ENCODE measurements at places on chromosomes 7 and 10.

DNA sequence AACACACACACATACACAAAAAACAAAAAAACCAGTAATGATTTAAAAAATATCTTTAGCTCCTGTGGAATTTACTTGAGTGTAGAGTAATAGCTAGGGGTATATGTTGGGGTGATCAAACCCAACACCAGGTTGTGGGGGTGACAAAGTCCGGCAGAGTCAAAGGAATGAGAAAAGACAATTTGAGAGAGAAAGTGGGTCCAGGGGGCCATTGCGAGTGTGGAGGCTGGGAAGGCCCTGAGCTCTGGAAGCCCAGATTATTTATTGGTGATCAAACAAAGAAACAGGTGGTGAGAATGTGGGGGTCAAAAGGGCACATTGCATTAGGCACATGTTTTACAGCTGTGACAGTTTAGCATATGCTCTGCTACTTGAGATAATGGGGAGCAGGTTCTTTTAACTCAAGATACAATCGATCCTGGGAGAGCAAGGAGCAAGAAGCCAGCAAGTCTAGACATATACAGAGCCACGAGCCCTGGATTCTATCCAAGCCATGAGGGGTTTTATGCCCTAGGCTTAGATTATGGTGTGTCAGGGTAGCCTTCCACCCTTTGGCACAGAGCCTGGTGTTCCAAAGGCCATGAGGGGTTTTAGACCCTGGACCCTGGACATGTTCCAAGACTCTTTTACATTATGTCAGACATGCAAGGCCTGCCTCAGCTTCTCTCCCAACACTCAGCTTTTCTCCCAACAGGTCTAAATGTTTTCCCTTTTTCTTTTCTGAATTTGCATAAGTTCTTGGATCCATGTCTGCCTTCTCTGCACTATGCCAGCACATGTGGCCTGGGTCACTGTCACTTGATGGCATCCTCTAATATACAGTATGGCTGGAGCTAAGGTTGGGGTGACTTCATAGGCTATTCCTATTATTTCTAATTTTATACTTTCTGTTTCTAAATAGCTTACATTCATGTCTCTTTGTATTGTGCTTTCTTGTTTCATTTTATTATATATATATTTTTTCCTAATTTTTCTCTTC is 48.6 kb upstream of the MKI67 start:
- no peak for DNase-seq

DNA sequence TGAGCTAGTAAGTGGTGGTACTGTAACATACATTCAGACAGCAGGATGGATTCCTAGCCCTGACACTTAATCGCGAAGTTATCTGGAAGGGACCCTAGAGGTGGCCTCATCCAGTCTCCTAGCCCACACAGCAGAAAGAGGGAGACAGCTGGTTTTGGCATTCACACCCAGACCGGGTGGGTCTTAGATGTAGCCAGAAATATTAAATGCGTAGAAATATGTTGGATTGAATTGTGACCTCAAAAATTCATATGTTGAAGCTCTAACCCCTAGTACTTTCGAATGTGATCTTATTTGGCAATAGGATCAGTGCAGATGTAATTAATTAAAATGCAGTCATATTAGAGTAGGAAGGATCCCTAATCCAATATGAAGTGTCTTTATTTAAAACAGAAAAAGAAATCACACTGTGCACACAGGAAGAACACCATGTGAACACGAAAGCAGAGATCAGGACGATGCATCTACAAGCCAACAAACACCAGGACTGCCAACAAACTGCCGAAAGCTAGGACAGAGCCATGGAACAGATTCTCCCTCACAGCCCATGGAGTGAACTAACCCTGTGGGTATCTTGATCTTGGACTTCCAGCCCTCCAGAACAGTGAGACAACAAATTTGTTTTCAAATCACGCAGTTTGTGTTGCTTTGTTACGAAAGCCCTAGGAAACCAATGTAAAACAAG is 2.9 kb upstream of the XPNPEP1 start:
- DNase-seq: no peak

- DNase-seq: no peak
Measured at GRCh38 chr10:29714096-29714874, 79.5 kb upstream of the SVIL start.

DNA sequence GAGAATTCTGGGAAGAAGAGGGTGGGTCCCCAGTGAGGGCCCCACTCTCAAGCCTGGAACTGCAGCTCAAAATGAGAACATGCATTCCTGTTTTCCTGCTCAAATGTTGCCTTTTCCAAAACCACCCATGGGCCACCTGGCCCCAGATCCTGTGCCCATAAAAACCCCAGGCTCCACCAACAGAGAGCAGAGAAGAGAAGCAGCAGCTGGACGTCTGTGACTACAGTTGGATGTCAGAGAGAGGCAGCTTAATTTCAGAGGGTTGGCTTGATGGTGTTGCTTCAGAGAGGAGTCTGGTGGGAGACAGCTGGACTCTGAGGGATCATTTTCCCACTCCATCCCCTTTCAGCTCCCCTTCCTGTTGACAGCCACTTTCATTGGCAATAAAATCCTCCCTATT is 256.4 kb downstream of the FZD1 start:
- DNase-seq: no peak

- no peak for DNase-seq
Measured at GRCh38 chr7:17682586-17682985, 257.7 kb downstream of the SNX13 start.

DNA sequence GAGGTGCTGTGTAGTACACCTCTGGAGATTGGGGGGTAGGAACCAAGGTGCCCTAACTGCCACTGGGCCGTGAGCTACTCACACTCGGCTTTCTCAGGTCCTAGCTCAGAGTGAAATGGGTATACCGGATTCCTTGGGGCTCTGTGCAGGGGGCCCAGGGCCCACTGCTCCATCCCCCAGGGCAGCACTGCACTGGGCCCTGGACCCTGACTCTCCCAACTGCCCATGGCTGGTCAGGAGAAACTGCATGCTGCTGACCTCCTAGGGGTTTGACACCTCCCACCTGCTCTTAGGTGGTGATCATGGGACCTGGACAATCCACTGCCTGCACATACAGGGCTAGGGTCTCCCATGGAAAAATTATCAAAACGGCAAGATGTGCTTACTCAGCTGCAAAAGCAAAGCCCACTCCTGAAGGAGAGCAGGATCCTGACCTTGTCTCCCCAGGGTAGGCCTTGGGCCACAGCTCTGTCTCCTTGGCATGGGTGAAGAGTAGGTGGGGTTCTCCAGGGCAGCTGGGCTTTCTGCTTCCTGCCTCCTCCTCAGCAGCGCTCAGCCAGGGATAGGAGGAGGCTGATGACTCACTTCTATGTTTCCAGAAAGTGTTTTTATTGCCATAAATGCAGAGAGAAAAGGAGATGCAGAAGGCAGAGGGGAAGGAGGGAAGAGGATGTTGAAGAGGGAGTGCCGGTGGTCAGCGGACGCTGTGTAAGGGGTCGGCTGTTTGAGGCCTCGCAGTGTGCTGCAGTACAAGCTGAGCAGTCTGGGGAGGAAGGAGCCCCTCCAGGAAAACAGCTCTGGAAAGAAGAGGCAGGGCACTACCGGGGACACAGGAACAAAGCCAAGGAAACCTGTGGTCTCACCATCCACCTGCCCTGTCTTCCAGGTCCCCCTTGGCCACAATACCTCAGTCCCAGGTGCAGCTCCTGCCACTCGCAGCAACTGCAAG is 107.8 kb downstream of the ARHGAP22 start:
- DNase-seq: no peak

DNA sequence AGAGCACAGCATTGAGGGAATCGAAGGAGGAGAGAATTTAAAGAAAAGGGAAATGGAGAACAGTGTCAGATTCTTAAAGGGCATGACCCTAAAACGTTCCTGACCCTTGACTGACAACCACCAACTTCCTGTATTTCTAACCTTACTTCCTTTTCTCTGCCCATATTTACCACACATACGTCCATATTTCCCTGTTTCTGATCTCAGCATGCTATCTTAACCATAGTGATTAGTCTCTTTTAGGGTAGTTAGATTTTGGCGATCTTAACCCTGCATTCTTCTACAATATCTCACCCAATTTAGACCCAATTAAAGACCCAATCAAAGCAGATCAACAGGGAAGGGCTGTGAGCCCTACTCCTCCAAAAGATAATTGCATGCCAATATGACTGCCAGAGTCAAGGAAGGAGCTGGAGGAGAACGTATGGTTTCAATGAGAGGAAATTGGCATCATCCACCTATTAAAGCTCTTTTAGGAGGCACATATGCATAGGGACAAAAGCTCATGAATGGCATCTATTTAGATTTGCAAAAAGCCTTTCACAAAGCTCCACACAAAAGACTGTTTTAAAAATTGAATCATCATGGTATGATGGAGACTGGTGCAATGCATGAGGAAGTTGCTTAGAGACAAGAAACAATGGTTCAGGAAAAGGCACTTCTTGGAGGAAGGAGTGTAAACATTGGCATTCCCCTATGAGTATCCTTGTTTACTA is 49.0 kb upstream of the ARHGAP12 start:
- DNase-seq: peak; percentile 35

DNA sequence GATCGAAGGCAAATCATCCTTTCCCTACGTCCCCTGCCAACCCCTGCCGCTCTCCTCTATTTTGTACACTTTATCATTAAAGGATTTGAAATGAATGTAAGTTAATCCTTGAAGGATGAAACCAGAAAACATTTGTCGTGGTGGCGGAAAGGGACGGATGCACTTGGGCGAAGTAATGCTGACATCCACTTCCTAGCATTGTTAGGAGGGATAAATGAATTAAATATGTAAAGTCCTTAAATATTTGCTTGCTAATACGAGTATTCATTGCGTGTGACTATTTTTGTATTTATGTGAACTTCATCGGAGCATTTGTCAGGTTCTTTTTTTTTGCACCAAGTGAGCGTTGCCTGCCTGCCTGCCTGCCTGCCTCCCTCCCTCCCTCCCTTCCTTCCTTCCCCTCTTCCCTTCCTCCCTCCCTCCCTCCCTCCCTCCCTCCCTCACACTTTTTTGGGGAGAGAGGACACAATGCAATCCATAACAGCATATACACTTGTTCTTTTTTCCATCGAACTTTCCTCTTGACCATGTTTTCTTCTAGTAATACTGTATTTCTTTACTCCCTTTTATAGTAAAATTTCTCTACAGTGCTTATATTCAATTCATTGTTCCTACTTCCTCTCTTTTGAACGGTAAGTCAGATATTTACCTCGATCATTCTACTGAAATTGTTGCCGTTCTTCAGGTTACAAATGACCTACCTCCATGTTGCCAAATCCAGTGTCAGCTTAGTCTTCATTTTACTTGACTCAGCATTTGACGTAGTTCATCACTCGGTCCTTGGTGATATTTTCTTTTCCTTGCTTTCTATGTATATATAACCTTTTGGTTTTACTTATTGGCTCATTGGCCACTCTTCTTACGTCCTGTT is 831 bp downstream of the CCDC7 start:
- peak; percentile 7 for DNase-seq

- no peak for DNase-seq
Measured at GRCh38 chr7:25624833-25625232, 396.5 kb upstream of the NPVF start.

DNA sequence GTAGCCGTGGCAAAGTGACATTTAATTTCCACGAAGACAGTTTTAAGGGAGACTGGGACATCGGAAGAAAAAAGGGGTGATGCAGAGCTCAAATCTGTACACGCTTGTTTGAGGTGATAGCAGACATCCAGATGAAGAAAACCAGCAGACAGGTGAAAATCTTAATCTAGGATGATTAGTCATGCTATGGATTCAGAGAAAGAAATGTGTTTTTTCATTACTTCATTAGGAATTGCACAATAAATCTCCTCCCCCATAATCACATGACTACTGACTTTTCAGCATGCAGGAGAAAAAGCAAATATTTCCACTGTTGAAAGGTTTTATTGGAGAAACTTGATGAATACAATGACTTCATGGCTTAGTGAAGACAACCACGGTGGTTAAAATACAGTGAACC is 2.5 kb downstream of the NUDT5 start:
- no peak for DNase-seq

- DNase-seq: no peak
Measured at GRCh38 chr7:127620406-127621233, 2.7 kb upstream of the PAX4 start.

GRCh38 chr7:40059057-40059456 is 75.4 kb downstream of the MPLKIP start:
- no peak for DNase-seq

- DNase-seq: no peak
Measured at GRCh38 chr7:142919656-142920055, 13.9 kb downstream of the TRPV5 start.

- no peak for DNase-seq
Measured at GRCh38 chr10:70458329-70459060, 17.0 kb upstream of the NODAL start.

DNA sequence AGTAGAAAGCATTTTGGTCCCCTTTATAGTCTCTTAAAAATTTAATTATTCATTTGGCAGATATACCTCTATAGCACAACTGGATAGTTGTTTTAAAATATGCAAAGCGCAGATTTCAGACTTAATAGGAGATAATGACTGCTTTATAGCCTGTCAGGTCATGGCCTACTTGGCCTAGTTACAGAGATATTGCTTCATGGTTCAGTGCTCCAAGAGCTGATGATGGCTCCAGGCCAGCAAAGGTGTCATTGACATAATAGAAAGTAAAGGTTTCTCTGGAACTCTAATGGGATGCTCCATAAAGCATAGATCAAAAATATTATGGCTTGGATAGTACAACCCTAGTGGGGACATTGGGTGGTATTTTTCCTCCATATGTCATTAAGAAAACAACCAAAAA is 285.7 kb downstream of the NXPH1 start:
- DNase-seq: no peak

GRCh38 chr7:90472805-90473540 is 3.5 kb downstream of the PTTG1IP2 start:
- no peak for DNase-seq

GRCh38 chr7:148763622-148764021 is 64.9 kb downstream of the CUL1 start:
- DNase-seq: no peak

DNA sequence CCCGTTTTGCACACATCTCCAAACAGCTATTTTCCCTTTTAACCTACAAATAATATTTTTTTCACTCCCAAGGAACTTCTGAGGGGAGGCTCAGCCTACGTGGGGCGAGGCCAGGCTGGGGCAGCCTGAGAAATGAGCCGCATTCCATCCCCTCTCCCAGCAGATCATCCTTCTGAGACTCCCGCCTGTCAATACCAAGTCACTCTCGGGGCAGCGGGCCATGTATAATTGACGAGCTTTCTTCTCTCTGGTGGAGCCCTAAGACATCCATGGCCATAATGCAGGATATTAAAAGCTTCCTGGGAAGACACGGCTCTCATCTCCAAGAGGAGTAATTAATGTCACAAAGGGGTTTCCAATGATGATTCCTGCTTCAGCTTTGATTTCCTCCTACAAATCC is 37.8 kb upstream of the CHST15 start:
- DNase-seq: no peak

DNA sequence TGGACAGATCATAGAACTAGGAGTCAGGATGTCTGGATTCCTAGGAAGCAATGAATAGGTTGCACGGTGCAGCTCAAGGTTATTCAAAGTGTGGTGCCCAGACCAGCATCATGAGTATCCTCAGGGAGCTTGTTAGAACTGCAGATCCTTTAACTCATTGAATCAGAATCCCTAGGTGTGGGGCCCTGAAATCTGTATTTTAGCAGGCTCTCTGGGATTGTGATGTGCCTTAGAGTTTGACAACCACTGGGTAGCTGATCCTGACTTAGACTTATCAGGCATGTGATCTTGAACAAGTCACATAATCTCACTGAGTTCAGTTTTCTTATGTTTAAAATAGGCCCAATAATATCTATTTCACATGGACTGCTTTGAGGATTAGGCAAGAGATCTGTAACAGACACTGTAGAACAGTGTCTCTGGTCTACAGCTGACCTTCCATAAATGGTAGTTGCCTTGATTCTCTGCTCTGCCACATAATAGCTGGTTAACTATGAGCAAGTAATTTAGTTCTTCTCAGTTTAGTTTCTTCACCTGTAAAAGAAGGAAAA is 46.4 kb upstream of the ATRNL1 start:
- no peak for DNase-seq
